ENCODE measurements at places on chromosomes 2 and 18. TPM values are rescaled to one million over a fixed set of nuclear protein-coding genes. Genes with fewer than 3 reads are reported as not detected.

CYP27A1 gene
- total RNA-seq, result not detected

SERPINB13 gene
- total RNA-seq, result not detected

PKDCC gene
- total RNA-seq, result not detected

CAVIN2 gene
- total RNA-seq, result not detected

MAB21L4 gene
- total RNA-seq, result not detected

SLC35G4 gene
- total RNA-seq, result not detected

TEX44 gene
- total RNA-seq, result not detected

DNA sequence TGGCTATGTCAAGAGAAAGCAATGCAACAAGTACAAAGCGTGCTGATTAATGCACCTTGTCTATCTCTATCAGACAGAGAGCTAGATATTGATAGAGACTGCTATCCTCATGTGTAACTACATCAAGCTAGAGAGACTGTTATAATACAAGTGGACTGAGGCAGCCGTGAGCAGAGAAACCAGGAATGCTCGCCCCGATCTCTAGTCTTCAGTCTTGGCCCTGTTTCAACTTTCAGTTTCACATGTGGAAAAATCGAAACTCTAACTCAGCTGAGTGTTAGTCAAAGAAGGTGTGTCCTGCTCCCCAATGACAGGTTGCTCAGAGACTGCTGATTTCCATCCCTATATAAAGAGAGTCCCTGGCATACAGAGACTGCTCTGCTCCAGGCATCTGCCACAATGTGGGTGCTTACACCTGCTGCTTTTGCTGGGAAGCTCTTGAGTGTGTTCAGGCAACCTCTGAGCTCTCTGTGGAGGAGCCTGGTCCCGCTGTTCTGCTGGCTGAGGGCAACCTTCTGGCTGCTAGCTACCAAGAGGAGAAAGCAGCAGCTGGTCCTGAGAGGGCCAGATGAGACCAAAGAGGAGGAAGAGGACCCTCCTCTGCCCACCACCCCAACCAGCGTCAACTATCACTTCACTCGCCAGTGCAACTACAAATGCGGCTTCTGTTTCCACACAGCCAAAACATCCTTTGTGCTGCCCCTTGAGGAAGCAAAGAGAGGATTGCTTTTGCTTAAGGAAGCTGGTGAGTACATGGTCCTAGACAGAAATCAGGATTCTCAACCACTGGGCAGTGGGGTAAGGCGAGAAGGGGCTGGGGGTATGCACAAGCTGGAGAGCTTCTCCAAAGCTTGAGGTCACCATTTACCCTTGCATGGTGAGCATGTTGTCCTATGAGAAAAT, at the start of gene RSAD2:
TSS of gene RSAD2 (plus strand) at position 376 of the 903 bp plus-strand sequence. CDS start at position 400, 24 bp downstream.
- peak; percentile 45 for DNase-seq

GRCh38 chr2:122237450-122237849, 482.0 kb downstream of the TSN start:
- no peak for DNase-seq

DNA sequence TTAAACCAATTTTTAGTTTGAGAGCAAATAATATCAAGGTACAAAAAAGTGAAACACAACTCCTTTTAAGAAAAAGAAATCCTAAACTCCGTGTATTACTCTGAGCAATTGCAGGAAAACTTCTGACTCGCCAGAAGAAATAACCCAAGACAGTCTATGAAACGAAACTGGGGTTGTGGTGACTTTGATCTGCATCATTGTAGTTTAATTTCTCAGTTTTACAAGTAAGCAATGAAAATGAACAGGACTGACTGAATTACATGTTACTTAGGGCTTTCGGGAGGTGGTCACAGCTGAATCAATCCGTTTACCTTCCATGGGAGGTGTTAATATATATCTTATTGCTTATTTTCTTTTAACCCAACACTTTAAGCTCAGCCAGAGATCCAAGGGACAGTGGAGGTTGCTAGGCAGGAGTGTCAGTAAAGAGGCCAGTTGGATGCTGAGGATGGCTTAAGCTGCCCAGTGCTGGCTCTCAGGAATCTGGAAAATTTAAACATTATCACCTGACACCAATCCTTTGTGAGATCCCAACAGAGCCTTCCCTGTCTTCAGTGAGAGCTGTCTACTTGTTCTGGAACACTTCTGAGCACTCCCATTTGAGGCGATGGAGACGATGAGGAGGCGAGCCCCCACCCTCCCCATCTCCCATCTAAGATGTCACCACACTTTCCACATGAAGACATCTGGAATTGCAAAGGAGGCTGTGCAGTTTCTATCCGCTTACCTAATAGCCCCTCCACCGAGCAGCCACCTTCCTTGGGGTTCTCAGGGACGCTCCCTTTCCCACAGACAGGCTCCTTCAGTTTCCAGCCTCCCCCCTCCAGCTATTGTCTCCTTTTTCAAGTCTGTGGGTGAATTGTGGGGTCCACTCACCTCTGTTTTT, 3.6 kb upstream of the RAB31 start:
- DNase-seq, result no peak

DNA sequence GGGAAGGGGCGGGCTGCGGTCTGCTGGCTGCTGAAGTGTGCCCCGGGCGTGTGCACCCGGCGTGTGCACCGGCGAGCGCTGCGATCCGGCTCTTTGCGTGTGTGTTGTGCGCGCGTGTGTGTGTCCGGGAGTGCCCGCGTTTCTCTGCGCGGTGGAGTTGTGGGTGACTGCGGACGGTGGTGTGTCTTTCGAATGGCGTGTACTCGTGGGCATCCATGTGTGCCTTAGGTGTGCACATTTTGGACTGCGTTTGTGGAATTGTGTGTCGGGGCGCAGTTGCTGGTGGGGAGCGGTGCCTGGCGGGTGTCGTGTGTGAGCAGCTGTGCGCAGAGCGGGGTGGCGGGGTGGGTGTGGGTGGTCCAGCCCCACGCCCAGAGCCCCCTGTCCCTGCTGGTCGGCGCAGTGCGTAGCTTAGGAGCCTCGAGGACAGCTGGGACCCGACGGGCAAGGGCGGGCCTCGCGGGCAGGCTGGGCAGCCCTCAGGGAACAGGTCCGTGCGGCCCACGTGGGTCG, 533 bp downstream of the HPCAL1 start:
- DNase-seq, result peak; percentile 39

DNA sequence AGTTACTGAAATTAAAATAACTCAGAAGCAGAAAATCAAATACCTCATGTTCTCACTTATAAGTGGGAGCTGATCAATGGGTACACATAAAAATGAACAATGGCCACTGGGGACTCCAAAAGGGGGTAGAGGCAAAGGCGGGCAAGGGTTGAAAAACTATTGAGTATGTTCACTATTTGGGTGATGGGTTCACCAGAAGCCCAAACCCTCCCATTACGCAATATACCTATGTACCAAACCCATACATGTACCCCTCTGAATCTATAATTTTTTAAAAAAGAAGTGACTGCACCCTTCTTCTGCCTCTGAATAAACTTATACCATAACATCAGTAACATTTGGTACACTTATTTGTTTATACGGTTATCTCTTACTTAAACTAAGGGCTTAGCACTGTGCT, 119.4 kb downstream of the ZRANB3 start:
- DNase-seq, result no peak

DNA sequence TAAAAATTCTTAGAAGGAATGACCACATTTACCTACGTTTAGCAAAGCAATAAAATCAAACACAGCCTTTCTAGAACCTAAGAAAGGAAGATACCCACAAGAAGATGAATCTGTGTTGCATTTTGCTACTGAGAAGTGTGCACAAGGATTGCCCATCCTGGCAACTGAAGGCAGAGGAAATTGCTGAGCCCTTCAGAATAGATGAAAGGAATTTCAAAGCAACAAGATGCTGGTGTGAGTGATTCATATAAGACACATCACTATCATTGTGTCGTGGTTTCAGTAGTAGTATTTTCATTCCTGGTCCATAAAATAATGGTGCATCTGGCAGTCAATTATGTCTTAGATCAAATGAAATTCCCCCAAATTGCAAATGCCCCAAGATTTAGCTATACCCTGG, 48.4 kb upstream of the ANKRD44 start:
- DNase-seq, result peak; percentile 51

DNA sequence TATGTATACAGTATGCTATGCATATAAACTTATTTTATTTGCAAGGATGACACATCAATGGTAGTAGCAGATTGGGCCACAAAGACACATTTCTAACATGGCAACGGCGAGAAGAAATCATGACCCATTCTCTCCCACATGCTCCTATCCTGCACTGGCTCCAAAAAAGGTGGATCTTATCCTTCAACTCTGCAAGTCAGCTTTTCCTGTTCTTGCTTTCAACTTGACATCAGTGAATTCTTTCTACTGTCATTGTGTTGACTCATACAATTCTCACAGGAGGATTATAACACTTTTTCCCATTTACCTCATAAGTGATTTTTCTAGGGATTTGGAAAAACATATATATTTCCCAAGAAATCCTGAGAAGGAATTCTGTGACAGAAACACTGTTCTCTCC, 53.1 kb downstream of the ACVR1 start:
- no peak for DNase-seq

GRCh38 chr2:172629586-172629985, 73.7 kb downstream of the PDK1 start:
- DNase-seq, result no peak

GRCh38 chr2:208037564-208038487, 12.5 kb upstream of the PLEKHM3 start:
- DNase-seq, result no peak

GRCh38 chr18:63997606-63998005, 27.7 kb downstream of the SERPINB8 start:
- no peak for DNase-seq

DNA sequence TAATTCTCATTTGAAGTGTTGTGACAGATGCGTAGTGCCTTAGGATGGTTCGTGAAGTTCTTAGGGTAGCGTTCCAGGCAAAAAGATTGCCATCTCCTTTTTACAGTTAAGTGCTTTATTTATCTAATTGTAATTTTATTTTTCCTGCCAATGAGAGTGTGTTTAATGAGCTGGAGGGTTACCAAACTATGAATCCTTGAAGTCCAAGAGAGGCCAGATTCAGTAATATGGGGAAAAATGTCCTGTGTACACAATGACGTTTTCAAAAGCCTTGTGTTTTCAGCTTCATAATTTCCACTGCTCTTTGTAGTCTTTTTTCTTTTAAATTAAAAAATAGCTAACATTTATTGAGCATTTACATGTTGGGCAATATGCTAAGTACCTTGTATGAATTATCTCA, 23.8 kb downstream of the ACYP2 start:
- DNase-seq, result no peak

DNA sequence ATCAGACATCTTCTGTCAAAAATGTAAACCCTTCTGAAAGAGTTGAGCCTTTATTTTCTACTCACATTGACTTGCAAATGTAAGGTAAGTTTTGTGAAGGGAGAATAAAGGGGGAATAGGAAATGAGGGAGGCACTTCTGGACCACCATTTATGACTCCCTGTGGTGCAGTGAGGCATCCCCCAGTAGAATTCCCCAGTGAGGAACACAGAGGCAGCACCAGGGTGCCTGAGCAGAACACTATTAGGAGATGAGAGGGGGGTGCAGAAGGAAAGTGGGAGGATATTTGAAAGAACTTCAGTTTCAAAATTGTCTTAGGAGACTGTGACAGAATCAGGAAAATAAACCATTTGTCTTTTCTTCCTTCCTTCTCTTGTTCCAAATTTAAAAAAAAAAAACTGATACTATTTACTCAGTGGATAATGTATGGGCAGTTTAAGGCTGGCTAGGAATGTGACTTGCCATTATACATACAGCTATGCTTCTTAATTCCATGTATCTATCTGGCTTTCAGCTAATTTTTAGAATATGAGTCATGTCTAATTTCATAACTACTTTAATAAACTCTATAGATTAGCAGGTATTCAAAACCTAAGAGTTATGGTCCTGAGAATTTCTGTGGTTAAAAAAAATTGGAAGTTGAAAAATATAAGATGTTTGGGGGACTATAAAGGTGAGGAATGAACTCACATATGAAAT, 478.1 kb upstream of the CHAC2 start:
- no peak for DNase-seq

DNA sequence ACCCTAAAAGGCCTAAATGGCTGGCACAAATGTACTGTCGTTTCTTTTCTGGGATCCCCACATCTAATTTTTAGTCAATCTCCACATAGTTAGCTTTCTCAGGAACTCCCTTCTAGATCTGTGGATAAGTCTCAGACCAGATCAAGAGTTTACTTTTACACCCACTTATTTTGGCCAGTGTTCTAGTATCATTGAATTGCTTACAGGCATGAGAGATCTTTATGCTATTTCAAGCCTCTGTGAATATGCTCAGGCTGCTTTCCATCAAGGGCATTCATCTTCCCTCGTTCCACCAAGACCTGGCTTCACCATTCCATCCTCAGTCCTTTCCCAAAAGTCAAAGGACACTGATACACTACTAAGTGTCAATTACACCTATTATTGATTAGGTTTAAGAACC, 27.8 kb upstream of the SCN1A start:
- DNase-seq, result no peak

DNA sequence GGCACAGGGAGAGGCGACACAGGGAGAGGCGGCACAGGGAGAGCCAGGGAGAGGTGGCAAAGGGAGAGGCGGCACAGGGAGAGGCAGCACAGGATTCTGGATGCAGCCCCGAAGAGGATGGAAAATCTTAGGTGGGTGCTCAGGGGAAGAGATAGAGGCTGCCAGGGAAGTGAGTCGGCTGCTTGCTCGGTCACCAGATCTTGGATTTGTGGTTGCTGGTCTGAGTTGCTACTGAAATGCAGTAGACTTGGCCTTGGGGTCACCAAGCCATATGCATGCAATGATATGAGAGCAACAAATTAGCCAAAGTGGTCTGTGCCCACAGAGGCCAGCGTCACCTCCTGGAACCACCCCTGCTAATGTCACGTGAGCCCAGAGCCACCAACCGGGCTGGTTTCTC, 117.2 kb upstream of the SALL3 start:
- no peak for DNase-seq

DNA sequence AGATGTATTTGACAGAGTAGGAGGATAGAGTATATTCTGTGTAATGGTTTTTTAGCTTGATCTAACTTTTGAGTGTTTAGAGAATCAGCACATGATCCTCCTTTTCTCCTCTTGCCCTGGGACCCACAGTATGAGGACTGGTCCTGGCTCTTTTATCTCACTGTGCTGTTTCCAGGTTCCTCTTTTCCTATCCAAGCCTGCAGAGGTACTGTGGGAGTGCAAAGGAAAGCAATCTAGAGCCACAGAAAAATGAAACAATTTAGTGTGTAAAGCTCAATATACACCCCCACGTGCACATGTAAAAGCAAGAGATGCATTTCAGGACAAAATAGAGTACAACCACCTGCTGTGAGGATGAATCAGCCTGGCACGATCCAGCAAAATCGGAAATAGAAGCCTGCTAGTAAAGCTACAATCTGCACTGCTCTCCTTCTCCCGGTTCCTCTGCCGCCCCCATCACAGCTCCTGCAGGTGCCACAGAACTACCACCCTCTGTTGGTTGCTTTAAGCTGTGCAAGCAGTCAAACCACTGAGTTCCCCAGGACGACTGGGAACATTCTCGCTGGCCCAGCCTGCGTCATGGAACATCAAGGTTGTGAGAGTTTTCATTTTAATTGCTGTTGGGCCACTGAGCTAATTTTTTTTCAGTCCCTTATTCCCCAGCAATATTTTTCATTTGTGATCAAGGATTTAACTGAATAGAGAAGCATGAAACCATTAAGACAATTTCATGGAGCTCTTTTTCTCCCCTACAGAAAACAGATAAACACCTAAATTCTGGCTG, 47.8 kb upstream of the MAPRE3 start:
- DNase-seq, result peak; percentile 63
